Ovary (tissue), 10 donors: ENCODE measurements at places on chromosomes 7 and 10. TPM values are rescaled to one million over a fixed set of nuclear protein-coding genes. Genes with fewer than 3 reads are reported as not detected.
A peak's percentile ranks its signal among the peaks of the same experiment; 100 is the strongest.

Gene WAPL
- 26.0 TPM for total RNA-seq

Gene LRIT1
- total RNA-seq: not detected

Gene TAS2R4
- total RNA-seq: 2.4 TPM

Gene SDK1
- 5.7 TPM for total RNA-seq

- DNase-seq: no peak
These were observed 114.7 kb downstream of the EXOC4 start for GRCh38 chr7:133367561-133367960.

DNA sequence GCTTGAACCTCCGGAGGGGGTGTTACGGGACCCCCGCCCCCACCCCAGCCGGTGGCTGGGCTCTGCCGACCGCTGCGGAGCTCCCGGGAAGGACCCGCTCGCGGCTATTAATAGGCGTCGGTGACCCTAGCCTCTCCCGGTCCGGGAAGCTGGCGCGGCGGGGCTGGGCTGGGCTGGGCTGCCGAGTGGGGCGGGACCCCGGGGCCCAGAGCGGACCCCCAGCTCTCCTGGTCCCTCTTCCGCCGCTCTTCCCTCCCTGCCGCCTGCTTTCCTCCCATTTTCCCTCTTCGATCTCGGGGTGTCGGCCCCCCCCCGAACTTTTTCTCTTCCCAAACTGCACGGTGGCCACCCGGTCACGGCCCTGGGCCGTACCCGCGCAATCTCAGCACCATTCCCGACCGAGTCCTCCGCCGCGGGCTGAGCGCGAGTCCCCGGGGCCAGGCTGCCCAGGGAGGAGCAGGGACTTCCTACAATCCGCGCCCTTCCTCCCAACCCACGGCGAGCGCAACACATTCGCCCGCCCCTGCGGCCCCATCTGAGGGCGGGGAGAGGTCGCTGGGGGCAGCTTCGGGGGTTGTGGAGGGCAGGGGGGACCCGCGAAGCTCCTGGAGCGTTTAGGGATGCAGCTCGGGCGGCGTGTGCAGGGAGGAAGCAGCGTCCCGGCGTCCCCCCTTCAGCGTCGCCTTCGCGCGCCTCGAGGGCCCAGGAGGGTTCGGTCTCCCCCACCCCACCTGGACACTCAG is 3.1 kb upstream of the ELFN1 start:
- no peak for DNase-seq

- no peak for DNase-seq
These were observed 44.6 kb downstream of the FRA10AC1 start for GRCh38 chr10:93657757-93658156.

- no peak for DNase-seq
These were observed 67.2 kb upstream of the FAM204A start for GRCh38 chr10:118409295-118409694.

DNA sequence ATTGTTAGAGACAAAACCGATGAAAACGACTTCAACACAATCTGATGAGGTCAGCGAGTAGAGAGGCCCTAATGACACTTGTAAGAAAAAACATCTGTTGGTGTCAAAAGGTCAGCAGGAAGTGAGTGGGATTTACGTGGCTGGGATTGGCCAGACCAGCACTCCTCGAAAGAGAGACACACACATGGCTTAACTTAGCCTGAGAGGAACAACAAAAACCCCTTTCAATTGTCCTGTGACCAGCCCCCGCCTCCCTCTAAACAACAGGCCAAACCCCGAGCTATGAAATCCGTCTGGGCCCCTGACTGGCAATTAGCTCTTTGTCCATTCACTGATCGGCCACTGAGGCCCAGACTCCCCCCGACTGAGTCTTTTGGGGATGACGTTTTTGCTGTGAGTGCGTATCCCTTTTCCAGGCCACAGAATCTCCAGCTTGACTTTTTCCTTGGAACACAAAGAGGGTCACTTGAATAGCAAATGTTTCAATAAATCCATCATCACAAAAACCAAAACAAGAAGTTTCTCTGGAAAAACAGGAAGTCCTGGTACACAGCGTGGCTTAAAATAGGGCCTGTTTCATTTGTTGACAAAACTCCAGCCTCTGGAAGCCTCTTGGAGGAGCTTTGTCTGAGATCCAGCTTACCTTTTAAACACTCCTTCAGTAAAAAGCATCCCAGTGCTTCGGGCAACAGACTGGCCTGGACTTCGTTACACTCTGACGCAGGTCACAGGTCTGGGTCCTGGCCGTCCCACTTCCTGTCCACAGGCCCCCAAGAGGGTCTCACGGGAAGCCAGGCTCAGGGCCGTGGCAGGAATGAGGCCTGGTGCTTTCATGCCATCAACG is 103.0 kb downstream of the CTBP2 start:
- peak; percentile 79 for DNase-seq

DNA sequence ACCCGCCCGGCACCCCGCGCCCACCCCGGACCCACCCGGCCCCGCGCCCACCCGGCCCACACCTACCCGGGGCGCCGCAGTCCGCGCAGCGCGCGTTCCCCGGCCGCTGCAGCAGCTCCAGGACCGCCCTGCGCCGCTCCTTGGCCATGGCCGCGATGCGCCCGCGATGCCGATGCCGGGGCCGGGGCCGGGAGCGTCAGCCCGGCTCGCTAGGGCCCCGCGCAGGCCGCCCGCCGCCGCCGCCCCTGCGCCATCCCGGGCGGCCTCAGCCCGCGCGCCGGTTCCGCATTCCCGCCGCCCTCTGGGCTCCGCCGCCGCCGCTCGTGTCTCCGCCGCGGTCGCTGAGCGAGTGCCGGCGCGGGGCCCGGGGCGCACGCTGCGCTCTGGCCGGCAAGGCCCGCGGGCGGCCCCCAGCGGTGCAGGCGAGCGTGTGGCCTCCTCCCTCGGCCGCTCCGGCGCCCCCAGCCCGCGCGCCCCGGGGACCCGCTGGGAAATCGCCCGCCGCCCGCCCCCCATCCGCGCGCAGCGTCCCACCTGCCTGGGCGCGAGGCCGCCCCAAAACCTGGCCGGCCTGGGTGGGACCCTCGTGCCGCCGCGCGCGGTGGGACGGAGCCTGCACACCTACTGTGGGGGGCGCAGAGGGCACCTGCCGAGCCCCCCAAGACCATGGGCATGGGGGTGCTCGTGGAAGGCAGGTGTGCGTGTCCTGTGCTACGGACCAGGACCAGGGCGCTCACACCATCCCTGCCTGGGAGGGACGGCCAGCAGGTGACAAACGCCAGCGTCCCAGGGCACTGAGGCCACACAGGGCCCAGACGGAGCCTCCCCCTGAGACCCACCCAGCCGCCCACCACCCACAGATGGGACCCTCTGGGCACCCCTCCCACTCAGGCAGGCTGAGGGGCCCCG is at the start of gene ADAP1:
Gene ADAP1 (minus strand): TSS at position 351 of the 909 bp plus-strand sequence. CDS start 203 bp downstream, at position 148.
- DNase-seq: peak; percentile 59

- no peak for DNase-seq
These were observed 165.6 kb downstream of the ADARB2 start for GRCh38 chr10:1571587-1572237.

GRCh38 chr7:158975526-158976467 is 119.4 kb downstream of the DYNC2I1 start:
- DNase-seq: no peak
